ENCODE measurements at places on chromosomes 6 and 20.

GRCh38 chr20:60935971-60936370 lies 316.1 kb upstream of the CDH4 start:
- no peak for DNase-seq

DNA sequence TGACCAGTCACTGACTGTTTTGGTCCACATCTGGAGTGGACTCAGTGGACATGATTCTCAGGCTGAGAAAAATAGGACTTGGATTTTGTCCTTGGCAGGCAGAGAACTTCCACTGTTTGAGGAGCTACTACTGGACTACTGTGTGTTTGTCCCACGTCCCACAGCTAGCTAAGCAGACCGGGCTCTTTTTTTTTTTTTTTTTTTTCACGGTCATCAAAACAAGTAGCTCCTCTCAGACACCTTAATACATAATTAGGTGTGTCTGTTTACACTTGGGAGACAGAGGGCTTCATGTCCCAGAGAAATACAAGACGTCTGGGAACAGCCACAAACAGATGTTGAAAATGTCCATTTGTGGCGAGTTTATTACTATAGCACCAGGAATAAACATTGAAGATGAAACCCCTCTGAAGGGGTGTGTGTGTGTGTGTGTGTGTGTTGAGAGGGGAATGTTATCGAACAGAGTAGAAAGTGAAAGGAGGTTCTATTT lies 155.0 kb upstream of the SUPT3H start:
- DNase-seq: no peak

DNA sequence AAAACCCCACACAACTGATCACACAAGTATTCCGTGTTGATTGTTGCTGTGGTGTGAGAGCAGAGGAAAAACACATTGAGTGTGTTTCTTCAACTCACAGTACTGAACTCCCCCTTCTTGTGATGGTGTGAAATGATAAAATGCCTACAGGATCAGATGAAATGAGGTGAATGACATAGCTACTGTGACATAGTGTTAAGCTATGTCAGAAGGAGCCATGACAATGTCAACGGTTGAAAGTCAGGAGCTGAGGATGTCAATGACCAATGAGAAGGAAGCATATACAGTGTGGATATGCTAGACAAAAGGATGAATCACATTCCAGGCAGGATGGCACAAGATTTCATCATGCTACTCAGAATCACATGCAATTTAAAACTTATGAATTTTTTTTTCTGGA lies 38.8 kb downstream of the WASF1 start:
- peak; percentile 20 for DNase-seq

- DNase-seq: no peak
Observed at GRCh38 chr20:54065601-54066038, 4.8 kb downstream of the BCAS1 start.

GRCh38 chr6:18477301-18477941 lies 90.3 kb downstream of the RNF144B start:
- DNase-seq: peak; percentile 50

DNA sequence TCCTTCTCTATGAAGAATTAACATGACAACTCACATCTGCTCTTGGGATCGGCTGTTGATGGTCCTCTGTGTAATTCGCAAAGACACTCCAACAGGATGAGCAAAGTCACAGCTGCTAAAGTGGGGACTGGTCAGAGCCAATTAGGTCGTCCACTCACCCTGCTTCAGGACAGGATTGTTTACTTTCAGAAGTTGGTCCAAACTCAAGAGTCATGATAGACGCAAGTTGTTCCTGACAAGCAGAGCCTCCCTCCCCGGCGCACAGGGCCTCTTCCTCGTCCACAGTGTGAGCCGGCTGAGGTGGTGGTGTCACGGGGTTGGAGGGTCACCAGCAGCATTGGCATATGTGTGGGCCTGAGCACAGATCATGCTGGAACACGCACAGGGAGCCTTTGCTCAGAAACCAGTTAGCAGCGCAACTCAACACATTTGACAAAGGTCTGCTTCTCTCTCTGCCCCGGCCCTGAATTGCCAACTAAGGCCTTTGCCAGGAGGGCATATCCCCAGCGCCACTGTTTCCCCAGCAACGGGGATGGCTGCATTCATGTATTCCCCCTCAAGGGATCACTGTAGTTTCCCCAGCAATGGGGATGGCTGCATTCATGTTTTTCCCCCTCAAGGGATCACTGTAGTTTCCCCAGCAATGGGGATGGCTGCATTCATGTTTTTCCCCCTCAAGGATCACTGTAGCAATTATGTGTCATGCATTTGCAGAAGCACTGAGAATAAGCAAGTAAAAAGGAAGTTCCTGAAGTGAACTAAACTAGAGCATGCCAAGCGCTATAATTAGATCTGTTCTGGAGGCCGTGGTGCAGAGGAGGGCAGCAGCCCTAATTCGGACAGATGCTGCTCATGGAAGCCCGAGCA lies 111.7 kb downstream of the THBS2 start:
- peak; percentile 63 for DNase-seq

DNA sequence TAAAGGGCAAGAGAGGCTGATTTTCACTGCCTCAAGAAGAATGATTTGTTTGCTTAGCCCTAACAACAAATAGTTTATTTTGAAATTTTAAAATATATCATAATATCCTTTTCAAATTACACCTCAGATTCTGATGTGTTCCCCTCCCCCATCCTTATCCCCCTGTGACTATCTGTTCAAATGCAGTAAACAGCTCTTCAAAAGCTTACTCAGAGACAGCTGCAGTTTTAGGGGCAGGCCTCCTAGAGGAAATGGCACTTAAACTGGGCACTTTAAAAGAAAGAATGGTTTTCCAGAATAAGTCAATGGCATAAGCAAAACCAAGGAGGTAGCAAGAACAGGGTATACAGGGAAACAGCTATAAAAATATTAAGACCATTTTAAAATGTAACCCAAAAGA lies 118.6 kb upstream of the UST start:
- no peak for DNase-seq

DNA sequence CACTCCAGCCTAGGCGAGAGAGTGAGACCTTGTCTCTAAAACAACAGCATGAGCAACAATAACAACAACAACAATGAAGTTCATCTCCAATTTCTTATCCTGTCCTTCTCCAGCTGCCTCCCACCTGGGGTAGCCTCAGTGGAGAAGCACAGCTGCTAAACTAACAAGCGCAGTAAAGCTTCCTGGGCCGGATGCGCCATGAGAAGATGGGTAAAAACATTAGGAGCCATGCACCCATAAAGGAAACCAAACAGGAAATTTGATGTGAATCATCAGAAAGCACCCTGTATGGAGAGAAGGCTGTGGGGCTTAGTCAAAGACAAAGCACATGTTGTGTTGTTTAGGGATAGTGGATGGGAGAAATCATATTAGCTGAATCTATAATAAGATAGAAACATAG lies 61.1 kb upstream of the CCN6 start:
- DNase-seq: no peak

DNA sequence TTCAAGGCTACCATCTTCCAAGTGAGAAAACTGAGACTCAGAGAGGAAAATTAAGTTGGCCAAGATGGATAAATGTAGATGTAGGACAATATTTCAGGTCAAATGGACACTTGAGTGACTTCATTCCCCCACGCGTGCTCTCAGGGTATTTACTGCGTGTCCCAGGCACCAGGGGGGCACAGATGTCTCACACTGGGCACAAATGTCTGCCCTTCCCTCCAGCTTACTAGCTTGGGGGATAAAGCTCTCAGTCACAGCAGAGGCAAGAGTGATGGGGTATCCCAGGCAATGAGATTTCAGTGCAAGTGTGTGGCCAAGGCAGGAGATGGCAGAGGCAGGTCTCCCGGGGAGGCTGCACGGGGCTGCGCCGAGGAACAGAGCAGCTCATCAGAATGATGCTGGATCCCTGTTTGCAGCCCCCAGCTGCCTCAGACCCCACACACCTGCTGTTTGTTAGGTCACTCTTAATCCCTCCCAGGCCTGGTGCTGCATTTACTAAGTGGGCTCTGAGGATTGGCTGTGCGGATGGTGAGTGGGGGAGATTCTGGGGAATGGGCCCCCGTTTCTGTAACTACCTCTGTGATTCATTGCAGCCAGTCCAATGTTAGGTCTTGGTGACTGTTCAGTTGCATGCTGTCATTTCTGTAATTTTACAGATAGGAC lies 44.1 kb downstream of the PTK7 start:
- no peak for DNase-seq

GRCh38 chr6:66553441-66553840 lies 846.4 kb upstream of the EYS start:
- no peak for DNase-seq

GRCh38 chr6:3426927-3427686 lies 29.7 kb downstream of the SLC22A23 start:
- no peak for DNase-seq

- no peak for DNase-seq
Observed at GRCh38 chr20:46870041-46870440, 24.6 kb upstream of the EYA2 start.

GRCh38 chr6:75204959-75205775 lies 686 bp downstream of the COL12A1 start:
- DNase-seq: peak; percentile 47

- no peak for DNase-seq
Observed at GRCh38 chr6:107154131-107154800, 39.0 kb upstream of the BEND3 start.

GRCh38 chr20:38790200-38791053 lies 15.1 kb upstream of the PPP1R16B start:
- peak; percentile 12 for DNase-seq

GRCh38 chr20:50229156-50229607 lies 38.6 kb downstream of the CEBPB start:
- DNase-seq: no peak

DNA sequence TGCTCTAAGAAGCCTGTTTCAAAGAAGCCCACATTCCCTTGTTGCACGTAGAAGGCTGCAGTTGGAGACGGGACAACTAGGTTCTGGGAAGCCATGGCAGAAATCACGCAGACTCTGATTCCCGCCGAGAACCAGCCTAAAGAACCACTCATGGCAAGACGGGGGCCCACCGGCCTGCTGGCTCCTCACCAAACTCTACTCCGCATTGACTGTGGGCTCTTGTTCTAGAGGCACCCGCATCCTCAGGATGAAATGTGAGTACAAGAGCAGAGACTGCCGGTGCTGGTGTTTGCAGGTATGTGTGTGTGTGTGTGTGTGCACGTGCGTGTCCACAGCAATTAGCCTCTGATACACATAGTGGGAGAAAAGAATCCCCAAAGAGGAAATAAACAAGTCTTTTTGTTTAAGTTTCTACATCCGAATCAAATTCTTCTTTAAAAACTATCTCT lies 42.3 kb upstream of the NR2E1 start:
- no peak for DNase-seq

GRCh38 chr6:170063851-170064602 lies 226.9 kb downstream of the DLL1 start:
- DNase-seq: no peak

- DNase-seq: no peak
Observed at GRCh38 chr20:9999645-10000044, 35.1 kb upstream of the ANKEF1 start.

DNA sequence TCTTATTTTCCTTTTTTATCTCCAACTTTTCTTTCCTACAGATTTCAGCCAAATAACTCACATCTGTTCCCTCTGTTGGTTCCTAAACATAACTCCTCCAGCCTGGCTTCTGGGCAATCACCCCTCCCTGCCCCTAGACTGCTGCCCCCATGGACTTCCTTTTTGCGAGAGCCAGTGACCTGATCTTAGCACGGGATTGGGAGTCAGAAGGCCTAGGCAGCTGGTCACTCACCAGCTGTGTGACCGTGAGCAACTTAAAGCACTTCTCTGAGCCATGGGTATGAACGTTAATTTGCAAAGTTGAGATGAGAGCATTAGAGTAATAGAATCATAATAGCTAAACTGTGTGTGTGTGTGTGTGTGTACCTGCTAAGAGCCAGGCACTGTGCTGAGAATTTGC lies 4.5 kb upstream of the MMP9 start:
- DNase-seq: no peak

DNA sequence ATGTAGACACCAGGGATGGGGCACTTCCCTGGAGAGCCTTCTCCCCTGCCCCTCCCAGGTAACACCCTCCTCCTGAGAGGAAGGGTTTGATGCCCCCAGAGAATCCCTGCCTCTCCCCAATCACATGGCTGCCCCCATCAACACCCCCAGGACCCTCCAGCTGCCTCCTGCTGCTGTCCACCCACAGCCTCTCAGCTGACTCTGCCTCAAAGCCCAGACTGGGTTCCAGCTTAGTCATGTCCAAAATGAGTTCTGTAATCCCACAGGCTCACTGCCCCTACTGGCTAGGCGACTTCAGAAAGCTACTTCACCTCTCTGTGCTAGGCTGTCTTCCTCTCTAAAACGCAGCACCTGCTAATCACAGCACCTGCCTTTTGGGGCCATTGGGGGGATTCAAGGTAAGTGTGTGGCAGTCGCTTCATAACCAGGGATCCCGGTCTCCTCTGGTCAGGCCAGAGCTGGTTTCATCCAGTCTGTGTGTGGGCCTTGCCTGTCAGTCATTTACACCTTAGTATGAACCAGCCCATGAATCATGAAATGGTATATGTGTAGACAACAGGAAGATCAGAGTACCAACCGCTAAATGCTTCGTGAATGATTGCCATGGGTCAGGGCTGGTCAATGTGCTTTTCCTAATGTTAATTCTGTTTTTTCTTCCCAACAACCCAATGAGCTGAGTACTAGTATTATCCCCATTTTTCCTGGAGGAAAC lies 40.4 kb downstream of the TFEB start:
- no peak for DNase-seq

GRCh38 chr6:10556992-10557391 lies 35.8 kb downstream of the GCNT2 start:
- no peak for DNase-seq

DNA sequence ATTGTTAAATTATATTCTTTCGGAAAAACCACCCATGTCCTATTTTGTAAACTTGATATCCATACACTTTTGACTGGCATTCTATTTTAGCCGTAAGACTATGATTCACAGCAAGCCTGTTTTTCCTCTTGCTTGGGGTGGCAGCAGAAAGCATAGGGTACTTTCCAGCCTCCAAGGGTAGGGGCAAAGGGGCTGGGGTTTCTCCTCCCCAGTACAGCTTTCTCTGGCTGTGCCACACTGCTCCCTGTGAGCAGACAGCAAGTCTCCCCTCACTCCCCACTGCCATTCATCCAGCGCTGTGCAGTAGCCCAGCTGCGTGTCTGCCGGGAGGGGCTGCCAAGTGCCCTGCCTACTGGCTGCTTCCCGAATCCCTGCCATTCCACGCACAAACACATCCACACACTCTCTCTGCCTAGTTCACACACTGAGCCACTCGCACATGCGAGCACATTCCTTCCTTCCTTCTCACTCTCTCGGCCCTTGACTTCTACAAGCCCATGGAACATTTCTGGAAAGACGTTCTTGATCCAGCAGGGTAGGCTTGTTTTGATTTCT lies 2.1 kb upstream of the ESR1 start:
- peak; percentile 9 for DNase-seq

GRCh38 chr6:168908887-168909286 lies 344.8 kb downstream of the THBS2 start:
- DNase-seq: peak; percentile 66

GRCh38 chr6:7919871-7920270 lies 9.3 kb upstream of the TXNDC5 start:
- DNase-seq: peak; percentile 33

All from AG08395 (cell line).